Stimulated activated CD4-positive, alpha-beta T cell treated with anti-CD3 and anti-CD28 coated beads, Interleukin-4, amount 100 ng/mL, for 24 hours (primary cell): ENCODE measurements at places on chromosomes 5 and 9.

DNA sequence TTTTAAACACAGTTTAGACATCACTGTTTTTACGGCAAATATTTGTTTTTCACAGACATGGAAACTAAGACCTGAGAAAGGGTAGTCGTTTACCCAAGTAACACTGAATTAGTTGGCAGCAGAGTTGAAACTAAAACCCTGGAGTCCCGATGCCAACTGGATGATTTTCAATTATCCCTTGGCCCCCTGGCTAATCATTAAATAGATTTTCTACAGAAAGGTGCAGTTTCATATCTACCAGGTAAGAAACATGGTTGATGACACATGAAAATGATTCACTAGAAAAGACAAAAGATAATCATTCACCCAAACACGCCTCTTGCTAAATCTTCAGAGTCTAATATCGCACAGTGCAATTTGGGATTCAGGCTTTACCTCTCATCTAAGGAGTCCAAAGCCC, 136.9 kb downstream of the SEMA5A start:
- DNase-seq, result no peak

GRCh38 chr9:14661421-14662059, 31.7 kb downstream of the ZDHHC21 start:
- DNase-seq, result no peak

DNA sequence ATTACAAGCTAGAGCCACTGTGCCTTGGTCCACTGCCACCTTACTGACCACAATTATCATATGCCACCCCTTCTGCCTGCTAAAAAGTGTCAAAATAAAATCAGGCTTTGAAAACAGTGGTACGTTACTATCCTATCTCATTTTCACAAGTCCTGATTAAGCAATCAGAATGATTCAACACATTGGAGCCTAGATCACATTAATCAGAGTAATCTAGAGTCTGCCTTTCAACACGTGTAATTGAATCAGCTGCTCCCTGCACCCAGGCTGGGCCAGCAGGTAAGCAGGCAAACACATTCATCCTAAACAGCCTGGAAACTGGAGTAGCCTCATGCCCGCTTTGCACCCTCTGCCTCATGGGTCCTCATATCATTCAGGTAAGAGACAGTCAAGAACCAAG, 186.2 kb downstream of the DCP2 start:
- no peak for DNase-seq

GRCh38 chr9:78443946-78444345, 147.0 kb downstream of the PSAT1 start:
- no peak for DNase-seq

- no peak for DNase-seq
These were observed 66.1 kb downstream of the PAX5 start for GRCh38 chr9:36967997-36968396.

DNA sequence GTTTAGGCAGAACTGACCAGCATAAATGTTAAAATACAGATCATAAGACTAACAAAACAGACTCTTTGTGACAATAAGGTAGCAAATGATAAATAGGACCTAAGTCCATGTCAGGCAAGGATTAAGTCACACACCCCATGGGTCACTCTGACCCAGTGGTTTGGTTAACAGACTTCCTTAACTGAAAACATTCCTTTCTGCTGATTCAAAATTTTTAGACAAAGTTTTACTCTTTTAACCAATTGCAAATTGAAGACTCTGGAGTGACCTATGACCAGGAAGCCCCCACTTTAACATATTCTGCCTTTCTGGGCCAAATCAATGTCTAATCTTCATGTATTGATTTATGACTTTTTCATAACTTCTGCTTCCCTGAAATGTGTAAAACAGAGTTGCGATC, 4.9 kb upstream of the NXNL2 start:
- DNase-seq, result no peak

- no peak for DNase-seq
These were observed 56.4 kb downstream of the BHMT start for GRCh38 chr5:79168031-79168430.

- peak; percentile 11 for DNase-seq
These were observed 1.1 kb downstream of the UGCG start for GRCh38 chr9:111897601-111898137.

GRCh38 chr9:121367306-121368137, 2.5 kb downstream of the STOM start:
- DNase-seq, result no peak

DNA sequence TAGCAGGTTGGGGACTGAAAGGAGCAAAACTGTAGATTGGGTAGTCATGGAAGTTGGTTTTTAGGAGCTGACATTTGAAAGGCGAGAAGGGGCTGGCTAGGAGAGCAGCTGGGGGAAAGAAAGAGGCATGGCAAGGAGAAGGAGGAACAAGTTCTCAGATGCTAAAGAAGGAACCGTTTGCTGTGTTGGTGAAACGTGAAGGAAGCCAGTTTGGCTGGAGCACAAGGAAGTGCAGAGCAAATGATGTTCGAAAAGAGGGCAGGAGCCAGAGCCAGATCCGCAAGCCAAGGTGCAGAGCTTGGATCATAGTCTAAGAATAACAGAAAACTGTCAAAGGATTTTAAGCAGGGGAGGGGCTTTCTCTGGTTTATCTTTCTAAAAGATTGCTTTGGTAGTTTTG, 276.6 kb downstream of the ASTN2 start:
- DNase-seq, result no peak

GRCh38 chr5:143644727-143645126, 167.2 kb upstream of the HMHB1 start:
- DNase-seq, result no peak
